GM23248 (cell line): ENCODE measurements at places on chromosomes 6 and 20.

- DNase-seq, result peak; percentile 56
Measured at GRCh38 chr6:122799916-122800686, 11.0 kb downstream of the SMPDL3A start.

GRCh38 chr6:109912952-109913351, 65.2 kb upstream of the GPR6 start:
- no peak for DNase-seq

DNA sequence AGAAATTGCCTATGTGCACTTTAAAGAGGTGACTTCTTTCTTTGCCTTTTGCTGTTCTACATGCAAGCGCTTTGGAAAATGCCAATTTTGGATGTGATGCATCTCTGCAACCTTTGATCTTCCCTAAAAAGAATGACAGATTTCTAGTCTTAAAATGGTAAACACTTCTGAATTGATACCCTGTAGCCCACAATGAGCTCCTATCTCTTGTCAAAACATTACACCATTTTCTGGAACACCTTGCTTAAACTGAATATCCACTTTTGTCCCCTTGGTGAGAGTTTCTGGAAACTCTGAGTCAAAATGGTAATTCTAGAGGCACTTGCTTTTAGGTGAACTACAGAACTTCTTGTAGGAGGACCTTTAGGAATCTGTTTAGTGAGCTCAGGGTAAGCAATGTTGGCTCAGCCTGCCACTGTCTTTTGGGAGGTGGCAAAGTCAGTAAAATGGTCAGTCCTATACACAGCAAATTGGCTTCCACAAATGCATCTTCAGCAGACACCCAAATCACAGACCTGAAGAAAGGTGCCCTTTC, 216.5 kb downstream of the SLC35F1 start:
- DNase-seq, result no peak

DNA sequence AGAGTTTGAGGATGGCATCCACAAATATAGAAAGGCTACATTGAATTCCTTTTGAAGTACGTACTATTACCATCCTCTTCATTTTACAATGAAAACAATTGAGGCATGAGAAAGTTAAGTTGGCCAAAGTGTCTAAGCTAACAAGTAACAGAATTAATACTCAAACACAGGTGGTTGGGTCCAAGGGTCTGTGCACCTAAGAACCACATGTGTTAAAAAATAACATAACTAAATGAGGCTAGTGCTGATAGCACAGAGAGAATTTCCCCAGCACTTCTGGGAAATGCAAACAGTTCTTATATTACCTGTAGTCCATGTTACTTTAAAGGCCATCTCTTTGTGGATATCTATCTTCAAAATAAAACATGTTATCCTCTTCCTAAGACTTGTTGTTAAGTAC, 10.5 kb upstream of the KHDRBS2 start:
- no peak for DNase-seq

DNA sequence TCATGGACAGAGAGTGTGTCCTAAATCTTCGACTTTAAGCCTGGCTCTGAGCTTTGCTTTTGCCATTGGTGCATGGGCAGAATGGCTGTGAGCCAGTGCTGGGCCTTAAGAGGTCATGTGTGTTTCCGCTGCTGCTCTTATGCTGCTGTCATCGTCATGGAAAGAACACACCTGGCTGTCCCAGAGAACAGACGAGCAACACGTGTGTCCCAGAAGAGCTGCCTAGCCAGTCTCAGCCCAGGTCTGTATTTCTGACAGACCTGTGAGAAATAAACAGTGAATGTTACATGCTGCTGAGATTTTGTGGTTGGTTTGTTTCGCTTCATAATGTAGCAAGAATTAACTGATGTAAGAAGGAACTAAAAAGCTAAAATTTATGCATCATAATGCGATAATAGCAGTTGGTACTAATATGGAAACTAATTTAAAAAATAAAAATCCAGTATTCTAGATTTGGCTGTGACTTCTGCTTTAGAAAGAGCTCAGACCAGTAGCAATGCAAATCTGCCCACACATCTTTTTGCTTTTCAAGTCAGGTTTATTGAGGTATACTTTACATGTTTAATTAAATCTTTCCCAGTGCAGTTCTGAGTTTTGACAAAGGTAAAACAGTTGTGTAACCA, 11.5 kb upstream of the SCP2D1 start:
- no peak for DNase-seq
